ENCODE measurements at places on chromosomes 4 and X.

DNA sequence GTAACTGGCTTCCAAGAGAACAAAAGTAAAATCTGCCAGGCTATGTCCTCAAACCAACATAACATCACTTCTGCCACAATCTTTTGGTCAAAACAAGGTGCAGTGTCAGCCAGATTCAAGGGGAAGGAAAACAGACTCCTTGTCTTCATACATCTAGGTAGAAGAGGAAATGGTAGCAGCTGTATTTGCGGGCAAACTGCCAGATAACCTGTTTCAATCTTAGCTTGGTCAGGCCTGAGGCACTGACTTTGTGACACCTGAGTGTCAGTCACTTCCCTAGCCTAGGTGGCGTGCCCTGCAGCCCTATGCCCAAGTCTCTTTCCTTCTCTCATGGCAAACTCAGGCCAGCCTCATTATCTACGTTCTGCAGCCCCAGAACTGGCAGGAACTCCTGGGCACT is 146.2 kb upstream of the JADE1 start:
- no peak for DNase-seq

DNA sequence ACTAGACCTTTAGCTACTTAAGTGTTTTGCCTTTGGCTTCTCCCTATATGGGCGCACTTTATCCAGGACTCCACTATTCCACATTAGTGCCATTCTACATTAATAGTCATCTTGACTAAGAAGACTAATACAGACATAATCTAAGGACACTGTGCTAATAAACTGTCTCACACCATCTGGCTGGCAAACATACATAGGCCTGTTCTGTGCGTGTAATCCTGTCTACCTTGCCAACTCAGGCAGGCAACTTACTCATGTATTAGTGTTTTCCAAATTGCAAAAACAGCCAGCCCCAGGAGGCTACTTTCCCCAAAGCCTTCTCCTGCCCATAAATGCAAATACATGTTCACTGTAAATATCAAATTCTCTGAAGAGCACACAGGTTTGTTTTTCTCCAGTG is 587.3 kb downstream of the TMA16 start:
- DNase-seq, result no peak

DNA sequence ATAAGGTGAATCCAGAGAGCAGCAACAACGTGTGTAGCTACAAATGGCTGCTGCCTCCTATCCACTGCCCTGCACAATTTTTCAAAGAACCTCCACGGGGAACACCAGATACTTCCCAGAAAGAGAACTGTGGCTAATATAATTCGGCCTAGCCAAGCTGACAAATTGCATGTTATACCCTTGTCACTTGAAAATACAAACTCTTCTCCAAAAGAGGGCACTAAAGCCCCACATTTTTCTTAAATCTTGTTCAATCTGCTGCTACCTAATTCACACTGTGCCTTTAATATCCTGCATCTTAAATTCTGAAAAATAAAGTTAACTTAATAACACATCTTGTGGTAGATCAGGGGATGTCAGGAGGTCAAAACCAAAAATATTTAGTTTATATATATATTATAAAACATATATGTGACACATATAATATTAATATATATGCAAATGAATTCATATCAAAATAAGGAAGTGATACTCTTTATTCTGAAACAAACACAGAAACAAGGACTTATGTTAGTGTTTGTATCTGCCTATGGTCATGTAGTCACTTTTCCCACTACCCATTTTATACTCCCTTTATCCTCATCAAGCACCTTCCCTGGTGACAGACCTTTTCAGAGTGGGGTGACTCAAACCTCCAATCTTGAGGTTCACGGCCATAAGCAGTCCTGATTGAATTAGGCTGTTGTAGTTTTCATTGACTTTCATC is 24.1 kb downstream of the CT45A1 start:
- DNase-seq, result no peak

DNA sequence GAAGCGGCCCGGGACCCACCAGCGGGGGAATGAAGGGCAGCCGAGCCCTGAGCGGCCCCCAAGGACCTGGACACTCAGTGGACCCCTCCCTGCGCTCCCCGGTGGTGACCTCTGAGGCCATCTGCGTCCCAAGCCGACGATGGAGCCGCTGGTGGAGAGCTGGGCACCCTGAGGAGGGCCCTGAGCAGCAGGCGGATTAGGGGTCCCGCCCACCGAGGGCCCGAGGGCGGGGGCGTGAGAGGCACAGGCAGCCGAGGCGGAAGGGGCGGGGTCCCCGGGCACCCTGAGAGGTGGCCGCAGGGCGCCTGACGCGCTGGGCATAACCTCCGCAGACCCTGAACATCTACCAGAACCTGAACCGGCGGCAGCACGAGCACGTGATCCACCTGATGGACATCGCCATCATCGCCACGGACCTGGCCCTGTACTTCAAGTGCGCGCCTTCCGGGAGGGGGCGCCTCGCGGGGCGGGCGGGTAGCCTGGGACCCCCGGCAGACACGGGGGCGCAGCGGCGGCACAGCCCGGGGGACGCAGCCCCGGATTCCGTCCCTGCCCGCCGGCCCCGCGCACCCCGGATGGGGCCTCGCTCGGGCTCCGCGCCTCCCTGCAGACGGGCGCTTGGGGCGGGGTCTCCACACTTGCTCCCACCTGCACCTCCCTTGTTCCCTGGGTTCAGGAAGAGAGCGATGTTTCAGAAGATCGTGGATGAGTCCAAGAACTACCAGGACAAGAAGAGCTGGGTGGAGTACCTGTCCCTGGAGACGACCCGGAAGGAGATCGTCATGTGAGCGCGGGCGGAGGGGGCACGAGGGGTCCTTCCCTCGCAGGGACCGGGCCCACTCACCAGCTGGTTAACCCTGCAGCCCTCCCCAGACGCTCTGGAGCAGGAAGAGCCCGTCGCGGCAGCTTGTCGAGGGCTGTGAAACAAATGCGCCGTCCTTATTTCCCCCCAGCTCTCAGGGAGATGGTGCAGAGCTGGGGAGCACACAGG is 10.3 kb downstream of the ATP5ME start:
- DNase-seq, result no peak

DNA sequence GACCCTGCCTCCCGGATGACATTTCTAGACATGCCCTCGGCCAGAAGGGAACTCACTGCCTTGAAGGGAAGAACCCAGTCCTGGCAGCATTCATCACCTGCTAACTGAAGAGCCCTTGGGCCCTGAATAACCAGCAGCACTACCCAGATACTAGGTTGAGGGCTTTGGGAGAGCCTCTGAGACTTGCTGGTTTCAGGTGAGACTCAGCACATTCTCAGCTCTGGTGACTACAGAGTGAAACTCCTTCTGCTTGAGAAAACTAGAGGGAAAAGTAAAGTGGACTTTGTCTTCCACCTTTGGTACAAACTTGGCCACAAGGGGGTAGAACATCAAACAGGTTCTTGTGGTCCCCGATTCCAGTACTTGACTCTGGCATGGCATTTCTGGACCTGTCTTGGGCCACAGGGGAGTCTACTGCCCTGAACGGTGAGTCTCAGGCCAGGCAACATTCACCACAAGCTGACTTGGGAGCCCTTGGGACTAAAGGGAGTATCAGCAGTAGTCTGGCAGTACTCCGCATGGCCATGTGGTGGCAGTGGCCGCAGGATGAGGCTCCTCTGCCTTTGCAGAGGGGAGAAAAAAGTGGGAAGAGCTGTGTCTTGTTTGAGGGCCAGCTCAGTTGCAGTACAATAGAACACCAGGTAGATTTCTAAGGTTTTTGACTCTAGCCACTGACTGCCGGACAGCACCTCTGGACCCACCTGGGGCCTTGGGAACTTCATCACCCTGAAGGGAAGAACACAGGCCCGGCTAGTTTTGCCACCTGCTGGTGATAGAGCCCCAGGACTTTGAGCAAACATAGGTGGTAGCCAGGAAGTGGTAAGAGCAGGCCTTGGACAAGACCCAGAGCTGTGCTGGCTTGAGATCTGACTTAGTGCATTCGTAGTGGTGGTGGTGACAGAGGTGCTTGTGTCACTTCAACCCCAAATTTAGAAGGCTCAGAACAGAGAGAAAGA is 414.8 kb downstream of the OPHN1 start:
- peak; percentile 2 for DNase-seq

Measured in neuronal stem cell (in vitro differentiated cells).